ENCODE measurements at places on chromosomes 12 and 14.

DNA sequence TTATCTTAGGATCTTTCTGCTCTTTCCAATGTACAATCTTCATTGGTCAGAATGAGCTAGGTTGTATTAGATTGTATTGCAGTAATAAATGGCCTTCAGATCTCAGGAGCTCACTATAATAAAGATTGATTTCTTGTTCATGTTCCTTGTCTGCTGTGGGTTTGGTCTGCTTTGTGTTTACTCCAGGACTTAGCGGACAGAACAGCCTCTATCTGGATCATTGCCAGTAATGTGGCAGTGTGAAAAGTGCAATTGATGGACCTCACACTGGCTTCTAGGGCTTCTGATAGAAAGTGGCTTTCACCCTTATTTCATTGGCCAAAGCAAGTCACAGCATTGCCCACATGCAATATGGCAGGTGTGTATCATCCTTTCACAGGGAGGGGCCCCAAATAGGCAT, 81.2 kb downstream of the BTG1 start:
- peak; percentile 64 for DNase-seq

GRCh38 chr12:68809190-68810026, 1.4 kb downstream of the MDM2 start:
- no peak for DNase-seq

- DNase-seq = no peak
Measured at GRCh38 chr14:95040708-95041476, 116.4 kb downstream of the DICER1 start.

DNA sequence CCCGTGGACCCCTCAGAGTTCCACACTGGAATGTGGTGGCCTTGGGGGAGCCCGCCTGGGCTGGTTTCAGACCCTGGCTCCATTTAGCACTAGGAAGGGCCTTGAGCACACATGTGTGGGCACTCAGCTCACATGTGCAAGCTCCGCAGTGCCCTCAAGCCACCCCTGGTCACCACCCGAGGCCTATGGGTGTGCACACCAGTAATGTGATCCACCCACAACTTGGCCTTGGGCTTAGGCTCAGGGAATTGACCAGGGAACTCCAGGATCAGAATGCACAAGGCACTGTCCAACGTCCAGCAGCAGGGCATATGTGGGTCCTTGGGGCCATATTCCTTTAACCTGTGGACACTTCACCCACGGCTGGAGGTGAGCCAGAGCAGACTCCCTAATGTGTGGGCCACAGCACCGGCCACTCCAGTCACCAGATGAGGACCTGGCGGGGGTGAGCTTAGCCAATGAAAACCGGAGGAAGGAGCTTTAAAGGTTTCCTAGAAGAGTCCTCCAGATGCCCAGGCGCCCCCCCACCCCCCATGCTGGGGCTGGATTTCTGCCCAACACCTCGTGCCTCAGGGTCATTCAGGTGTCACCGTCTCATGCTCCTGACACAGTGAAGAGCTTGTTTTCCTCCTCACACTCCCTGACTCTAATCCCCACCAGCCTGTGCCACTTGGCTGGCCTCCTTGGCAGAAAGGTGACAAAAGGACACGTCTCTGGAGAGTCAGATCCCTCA, 209.2 kb downstream of the ZFP36L1 start:
- no peak for DNase-seq

DNA sequence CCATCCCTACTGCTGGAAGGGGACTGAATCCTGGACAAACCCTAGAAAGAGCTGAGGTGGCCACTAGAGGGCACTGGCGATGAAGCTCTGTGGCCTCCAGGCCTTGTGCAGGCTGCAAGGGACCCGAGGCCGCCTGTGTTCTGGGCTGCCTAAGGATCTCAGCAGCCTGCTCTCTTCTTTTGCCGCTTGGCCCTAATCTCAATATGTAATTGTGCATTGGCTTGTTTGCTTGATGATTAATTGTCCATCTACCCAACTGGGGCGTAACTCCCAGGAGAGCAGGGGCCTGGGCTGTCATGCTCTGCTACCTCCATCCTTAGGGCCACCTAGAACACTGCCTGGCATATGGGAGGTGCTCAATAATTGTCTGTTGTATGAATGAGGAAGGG, 73.8 kb downstream of the SYNE3 start:
- peak; percentile 81 for DNase-seq

Data from NCI-H1092 treated with DMSO at 0.1 percent for 48 hours (cell line).